NCI-H2081 treated with DMSO at 0.1 percent for 48 hours (cell line): ENCODE measurements at places on chromosomes 1 and 21.

DNA sequence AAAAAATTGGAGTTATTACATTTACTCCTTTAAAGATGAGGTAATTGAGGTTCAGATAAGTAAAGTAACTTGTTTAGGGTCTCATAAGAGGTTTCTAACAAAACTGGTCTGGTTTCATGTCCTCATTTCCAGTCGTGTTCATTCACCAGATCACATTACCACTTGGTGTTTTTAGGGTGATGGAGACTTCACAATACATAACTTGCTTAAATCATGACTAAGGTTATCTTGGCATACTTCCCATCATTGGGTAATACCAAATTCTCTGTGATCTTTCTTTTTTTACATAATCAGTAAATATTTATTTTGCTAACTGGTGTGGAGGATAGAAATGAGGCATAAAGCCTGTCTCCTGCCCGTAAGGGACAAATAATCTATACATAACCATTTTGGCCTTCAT, 31.6 kb upstream of the RPTN start:
- no peak for DNase-seq

- no peak for DNase-seq
Measured at GRCh38 chr1:19079541-19080472, 123.3 kb upstream of the IFFO2 start.

DNA sequence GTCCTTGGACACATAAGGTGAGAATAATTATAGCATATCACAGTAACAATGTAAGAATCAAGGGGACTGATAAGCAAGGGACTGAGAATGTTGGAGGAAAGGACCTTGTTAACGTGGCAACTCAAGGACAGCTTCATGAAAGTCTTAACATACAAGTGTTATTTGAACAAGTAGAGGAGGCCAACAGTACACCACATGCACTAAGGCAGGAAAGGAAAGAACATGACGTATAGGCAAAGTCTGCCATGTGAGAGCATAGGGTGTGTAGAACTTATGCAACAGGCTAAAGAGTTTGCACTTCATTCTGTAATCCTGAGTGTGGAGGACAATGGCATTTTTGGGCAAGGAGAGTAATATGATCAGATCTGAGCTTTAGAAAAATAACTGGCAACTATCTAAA, 33.3 kb upstream of the DIRAS3 start:
- no peak for DNase-seq

GRCh38 chr1:225815526-225816178, 5.7 kb downstream of the EPHX1 start:
- no peak for DNase-seq

DNA sequence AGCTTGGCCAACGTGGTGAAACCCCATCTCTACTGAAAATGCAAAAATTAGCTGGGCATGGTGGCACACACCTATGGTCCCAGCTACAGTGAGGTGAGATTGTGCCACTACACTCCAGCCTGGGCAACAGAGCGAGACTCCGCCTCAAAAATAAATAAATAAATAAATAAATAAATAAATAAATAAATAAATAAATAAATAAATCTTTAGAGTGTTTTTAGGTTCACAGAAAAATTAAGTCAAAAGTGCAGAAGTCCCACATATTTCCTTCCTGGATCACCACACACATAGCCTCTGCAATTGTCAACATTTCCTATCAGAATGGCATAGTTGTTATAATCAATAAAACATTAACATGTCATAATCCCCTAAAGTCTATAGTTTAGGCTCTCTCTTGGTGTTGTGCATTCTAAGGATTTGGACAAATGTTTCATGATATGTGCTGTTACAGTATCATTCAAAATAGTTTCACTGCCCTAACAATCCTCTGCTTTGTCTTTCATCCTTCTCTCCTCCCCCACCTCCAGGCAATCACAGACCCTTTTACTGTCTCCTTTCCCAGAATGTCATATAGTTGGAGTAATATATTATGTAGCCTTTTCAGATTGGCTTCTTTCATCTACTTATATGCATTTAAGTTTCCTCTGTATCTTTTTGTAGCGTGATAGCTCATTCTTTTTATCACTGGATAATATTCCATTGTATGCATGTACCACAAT, 58.3 kb downstream of the LAMC1 start:
- DNase-seq: no peak

DNA sequence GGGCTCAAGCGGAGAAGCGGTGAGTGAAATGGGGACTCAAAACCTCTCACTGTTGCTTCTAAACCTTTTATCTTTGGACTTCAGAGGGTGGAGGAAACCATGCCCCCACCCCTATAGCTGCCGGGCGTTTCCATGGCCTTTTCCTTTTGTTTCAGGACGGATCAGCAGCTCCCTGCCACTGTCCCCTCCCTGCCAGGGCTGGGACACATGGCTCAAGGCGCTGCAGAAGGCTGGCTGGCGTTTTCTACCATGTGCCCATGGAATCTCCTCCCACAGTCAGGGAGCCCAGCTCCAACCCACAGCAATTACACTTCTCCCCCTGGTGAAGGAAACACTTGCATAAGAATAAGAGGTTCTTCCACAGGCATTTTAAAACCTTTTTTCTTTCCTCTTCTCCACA, 812.7 kb downstream of the PLA2G4A start:
- no peak for DNase-seq

DNA sequence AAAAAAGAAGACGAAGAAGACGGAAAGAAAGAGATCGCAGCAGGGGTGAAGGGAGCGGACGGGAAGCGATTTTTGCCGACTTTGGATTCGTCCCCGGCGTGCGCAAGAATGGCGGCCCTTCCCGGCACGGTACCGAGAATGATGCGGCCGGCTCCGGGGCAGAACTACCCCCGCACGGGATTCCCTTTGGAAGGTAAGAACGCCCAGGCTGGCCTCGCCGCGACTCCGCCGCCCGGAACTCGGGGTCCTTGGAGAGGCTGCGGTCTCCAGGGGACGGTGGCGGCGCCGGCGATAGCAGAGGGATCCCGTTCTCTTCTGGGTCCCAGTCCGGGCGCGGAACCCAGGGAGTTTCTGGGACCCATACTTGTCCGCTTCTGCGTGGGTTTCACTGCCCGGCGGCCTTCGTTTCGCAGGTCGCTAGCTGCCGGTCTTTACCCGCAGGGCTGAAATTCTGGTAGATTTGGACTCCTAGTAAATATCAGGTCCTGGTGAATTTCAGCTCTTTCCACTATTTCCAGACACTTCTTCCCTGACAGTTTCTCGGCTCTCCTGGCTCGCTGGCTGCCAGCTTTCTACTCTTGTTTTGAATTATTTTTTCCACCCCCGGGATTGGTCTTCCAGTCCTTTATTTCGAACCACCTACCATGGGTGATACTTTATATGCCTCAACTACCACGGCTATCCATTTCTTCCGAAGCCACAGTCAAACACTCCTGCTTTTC, 1.0 kb downstream of the PAX7 start:
- DNase-seq: no peak

GRCh38 chr1:9363061-9363471, 70.4 kb downstream of the SPSB1 start:
- no peak for DNase-seq

GRCh38 chr1:206508130-206508889, 979 bp downstream of the RASSF5 start:
- DNase-seq: no peak

- no peak for DNase-seq
Measured at GRCh38 chr21:31599563-31599962, 59.9 kb upstream of the SOD1 start.
